Right forelimb (tissue), 1 donor: ENCODE measurements at places on chromosomes 6 and 20.

GRCh38 chr6:99608059-99608885 lies 1.6 kb downstream of the PRDM13 start:
- no peak for DNase-seq

GRCh38 chr6:124441450-124441849 lies 520.8 kb upstream of the RNF217 start:
- no peak for DNase-seq

- DNase-seq, result no peak
Measured at GRCh38 chr6:113414511-113414910, 442.6 kb upstream of the MARCKS start.

DNA sequence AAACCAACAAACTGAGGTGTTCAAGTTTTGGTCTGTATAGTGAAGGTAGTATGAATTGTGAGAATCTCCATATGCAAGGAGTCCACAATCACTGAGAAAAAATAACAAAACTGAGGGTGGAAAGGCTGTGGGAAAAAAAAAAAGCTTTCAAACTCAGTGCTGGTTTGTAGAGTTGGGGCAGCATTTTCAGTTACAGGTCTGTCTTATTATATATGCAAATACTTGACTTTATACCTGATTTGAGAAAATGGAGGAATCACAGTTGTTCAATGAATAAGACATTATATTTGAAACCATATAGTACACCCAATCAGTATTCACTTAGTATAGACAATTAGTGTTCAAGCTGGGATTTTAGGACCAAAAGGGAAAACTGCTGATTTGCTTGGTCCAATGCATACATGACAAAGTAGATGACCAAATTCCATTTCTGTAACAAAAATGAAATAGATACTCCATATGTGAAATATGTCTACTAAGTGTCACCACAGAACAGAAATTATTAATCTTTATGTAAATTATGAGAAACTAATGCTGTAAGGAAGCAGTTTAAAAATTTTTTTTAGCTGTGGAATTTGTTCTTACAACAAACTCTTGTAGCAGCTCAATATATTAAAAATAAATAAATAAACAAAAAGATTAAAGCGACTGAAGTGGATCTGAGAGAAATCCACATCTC lies 187.7 kb downstream of the ASCC3 start:
- DNase-seq, result no peak

DNA sequence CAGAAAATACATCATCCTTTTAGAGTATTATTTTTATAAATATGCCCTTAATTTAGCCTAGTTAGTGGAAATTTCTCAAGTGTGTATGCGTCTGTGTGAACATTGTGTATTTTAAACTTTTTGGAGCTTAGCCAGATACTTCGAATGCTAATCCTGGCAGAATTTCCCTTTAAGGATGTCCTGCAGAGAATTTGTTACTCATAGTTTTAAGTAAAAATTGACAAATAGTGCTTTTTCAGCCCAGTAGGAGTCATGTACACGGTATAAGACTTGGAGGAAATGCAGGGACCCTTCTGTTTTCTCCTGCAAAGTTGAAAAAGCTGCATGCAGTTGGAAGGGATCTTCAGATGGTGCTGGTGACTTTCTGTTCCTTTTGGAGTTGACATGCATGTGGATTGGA lies at the start of gene FHL5:
FHL5 (plus strand) TSS at position 243 of the 400 bp plus-strand sequence. CDS start 40,486 bp downstream, outside the sequence.
- no peak for DNase-seq

- no peak for DNase-seq
Measured at GRCh38 chr6:157029980-157030690, 253.0 kb downstream of the ARID1B start.

- DNase-seq, result no peak
Measured at GRCh38 chr20:62368976-62369814, 2.1 kb upstream of the LAMA5 start.

DNA sequence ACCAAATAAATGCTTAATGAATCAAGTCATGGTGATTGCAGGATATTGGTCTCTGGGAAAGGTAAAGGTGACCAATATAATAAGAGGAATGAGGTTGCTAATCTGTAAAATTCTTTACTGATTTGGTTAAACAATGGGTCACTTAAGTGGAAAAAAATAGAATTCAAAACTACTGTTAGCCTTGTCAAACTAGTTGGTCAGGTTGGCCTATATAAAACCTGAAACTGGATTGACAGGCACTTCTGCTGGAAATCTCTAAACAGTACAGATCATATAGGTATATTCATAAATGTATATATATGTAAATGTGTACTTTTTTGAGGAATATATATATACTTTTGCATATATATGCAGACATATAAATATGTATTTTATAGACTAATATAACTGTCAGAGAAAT lies 19.7 kb downstream of the PLCB4 start:
- no peak for DNase-seq

GRCh38 chr6:1738558-1739081 lies 128.9 kb downstream of the FOXC1 start:
- no peak for DNase-seq

DNA sequence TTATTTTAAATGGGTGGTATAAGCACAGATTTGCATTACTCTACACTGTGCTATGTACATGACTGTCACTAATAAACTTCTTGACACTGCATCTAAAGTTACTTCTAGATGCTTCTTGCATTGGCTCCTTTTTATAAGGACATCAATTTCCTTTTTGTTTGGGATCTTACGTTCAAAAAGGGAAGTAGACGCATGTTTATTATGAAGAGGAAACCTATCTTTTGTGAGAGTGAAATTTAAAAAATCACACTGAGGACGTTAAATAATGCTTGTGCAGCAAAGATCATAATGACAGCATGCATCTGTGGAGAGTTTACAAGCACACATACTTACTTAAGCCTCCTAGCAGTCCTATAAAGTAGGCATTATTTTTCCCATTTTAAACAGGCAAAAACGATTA lies 479.5 kb downstream of the CD83 start:
- DNase-seq, result no peak

- DNase-seq, result no peak
Measured at GRCh38 chr6:37654727-37655500, 42.8 kb downstream of the MDGA1 start.

DNA sequence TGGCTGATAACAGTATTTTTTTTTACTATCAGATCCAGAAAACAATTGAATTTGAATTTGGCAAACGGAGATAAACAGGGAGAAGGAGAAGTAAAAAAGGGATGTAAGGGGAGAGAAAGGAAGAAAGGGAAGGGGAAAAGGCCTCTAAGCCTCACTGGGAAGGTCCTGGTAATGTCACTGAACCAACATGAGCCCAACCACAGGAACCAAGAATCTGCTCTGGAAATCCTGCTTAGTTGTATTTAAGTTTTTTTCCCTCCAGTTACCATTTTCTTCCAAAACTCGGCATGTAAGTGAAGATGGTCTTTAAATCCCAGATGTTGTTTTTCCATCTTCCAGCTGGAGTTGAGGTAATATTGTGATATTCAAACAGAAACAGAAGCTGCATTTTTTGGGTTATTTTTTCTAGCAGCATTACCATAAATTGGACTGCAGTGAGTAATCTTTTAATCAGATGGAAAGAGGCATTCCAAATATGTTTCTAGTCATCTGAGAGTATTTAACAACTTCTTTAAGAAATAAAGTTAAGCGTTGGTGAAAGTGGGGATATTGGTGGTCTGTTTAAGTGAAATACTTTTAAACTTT lies 91.1 kb downstream of the TXNDC5 start:
- no peak for DNase-seq

DNA sequence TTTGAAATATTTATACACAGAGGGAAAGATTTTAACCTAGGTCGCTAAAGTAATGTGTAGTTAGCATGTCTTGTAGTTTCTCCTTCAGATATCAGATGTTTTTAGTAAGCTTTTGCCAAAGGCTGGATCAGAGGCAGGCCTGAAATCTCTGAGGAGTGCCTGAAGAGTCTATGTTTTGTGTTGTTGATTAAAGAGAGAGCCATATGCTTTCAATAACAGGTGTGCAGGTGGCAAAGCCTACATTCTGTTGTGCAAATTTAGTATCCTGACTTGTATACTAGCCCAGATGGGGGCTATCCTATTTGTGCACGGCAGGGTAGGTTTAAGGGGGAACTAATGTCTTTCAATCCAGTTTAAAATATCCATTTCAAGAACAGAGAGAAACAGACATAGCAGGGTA lies 167.1 kb upstream of the ATXN1 start:
- DNase-seq, result no peak
